Upper lobe of left lung (tissue), 6 donors: ENCODE measurements at places on chromosomes 5 and 9.
A peak's percentile ranks its signal among the peaks of the same experiment; 100 is the strongest.

- DNase-seq: no peak
- H3K36me3 ChIP-seq: no peaks in the 10 kb centered on the region
- H3K27me3 ChIP-seq: no peaks in the 10 kb centered on the region
- peak overlapping the region; percentile 81 for H3K27ac ChIP-seq
- H3K4me3 ChIP-seq: peak overlapping the region; percentile 74
- H3K4me1 ChIP-seq: peaks cover 7% of the 10 kb centered on the region
Measured at GRCh38 chr9:88990729-88991065, 571 bp upstream of the S1PR3 start.

DNA sequence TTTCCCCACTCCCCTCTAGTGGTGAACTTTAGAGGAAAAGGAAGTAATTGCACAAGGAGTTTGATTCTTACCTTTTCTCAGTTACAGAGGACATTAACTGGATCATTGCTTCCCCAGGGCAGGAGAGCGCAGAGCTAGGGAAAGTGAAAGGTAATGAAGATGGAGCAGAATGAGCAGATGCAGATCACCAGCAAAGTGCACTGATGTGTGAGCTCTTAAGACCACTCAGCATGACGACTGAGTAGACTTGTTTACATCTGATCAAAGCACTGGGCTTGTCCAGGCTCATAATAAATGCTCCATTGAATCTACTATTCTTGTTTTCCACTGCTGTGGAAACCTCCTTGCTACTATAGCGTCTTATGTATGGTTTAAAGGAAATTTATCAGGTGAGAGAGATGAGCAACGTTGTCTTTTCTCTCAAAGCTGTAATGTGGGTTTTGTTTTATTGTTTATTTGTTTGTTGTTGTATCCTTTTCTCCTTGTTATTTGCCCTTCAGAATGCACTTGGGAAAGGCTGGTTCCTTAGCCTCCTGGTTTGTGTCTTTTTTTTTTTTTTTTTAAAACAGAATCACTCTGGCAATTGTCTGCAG is 25.3 kb downstream of the SLC22A5 start:
- peaks cover 1% of the 10 kb centered on the region for H3K4me1 ChIP-seq
- peaks cover 35% of the 10 kb centered on the region for H3K36me3 ChIP-seq
- H3K4me3 ChIP-seq: no peak overlapping the region
- no peak overlapping the region for H3K27ac ChIP-seq
- no peak for DNase-seq

GRCh38 chr5:16819522-16820167 is 116.4 kb downstream of the MYO10 start:
- H3K4me3 ChIP-seq: no peak overlapping the region
- no peak overlapping the region for H3K27ac ChIP-seq
- H3K27me3 ChIP-seq: no peaks in the 10 kb centered on the region
- H3K4me1 ChIP-seq: peaks cover 15% of the 10 kb centered on the region
- no peaks in the 10 kb centered on the region for H3K36me3 ChIP-seq

GRCh38 chr9:91536211-91536691 is 112.6 kb upstream of the NFIL3 start:
- H3K27me3 ChIP-seq: no peaks in the 10 kb centered on the region

- H3K4me1 ChIP-seq: no peaks in the 10 kb centered on the region
- DNase-seq: no peak
- no peak overlapping the region for H3K4me3 ChIP-seq
- no peak overlapping the region for H3K27ac ChIP-seq
Measured at GRCh38 chr9:97547098-97547829, 45.8 kb downstream of the TMOD1 start.

GRCh38 chr9:110284211-110284844 is 28.0 kb upstream of the TXN start:
- H3K27ac ChIP-seq: no peak overlapping the region
- H3K4me1 ChIP-seq: no peaks in the 10 kb centered on the region
- no peaks in the 10 kb centered on the region for H3K36me3 ChIP-seq

GRCh38 chr5:163475411-163475810 is 15.0 kb downstream of the HMMR start:
- DNase-seq: no peak
- no peaks in the 10 kb centered on the region for H3K36me3 ChIP-seq
- H3K4me1 ChIP-seq: no peaks in the 10 kb centered on the region
- no peak overlapping the region for H3K4me3 ChIP-seq
- H3K27me3 ChIP-seq: no peaks in the 10 kb centered on the region
- H3K27ac ChIP-seq: no peak overlapping the region

DNA sequence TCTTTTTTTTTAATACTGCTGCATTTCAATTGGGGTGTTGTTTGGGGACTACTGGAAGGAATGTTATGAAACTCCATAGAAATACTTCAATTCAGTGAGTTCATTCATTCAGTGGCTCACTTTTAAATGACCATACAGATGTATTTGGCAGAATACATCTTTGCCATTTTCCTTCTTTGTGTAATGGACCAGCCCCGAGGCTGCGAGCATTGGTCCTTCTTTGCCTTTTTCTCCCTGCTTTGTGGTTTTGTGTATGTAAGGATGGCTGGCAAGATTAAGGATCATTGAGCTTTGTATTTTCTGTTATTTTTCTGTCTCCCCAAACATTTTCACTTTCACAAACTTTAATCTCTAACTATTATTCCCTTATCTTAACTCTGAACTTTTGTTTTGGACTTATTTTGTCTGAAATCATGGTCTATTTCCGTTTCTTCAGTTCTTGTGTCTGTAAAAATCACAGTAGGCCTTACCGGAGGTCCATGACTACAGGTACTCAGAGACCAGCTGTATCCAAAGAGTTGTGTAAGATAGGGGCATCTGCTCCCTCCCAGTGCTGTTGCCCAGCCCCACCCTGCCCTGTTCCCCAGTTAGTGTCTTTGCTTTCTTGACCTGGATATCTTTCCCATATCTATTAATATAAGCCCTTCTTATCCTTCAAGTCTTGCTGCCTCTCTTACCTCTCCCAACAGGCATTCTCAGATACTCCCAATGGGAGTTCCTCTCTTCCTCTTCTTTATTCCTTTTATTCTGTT is 154.3 kb upstream of the DMRT1 start:
- no peaks in the 10 kb centered on the region for H3K36me3 ChIP-seq
- H3K27me3 ChIP-seq: no peaks in the 10 kb centered on the region
- DNase-seq: no peak
- H3K27ac ChIP-seq: no peak overlapping the region
- no peak overlapping the region for H3K4me3 ChIP-seq

DNA sequence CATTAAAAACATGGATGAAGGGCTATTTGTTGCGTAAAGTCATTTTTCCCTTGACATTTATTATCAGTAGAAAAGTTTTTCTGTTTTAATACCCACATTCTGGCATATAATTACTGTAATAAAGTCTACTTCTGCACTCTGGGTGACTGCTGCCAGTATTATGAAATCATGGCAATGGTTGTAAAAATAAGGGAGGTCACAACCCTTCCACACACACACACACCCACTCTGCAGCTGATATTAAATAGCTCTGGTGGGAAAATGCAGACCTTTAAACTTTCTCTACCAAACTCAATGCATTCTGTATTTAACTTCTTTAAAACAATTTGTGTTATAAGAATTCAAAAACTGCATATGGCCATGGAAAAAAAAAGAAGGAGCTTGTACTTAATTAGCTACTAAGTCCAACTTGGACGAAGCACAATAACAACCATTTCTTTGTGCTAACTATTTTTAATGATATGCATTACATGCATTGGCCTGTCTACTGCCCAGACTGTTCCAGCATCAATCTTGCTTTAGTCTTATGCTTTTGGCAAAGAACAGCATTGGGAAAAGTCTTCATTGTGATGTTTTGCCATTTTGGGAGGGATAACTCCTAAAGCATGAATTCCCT is 137.6 kb upstream of the MAP3K1 start:
- no peak for DNase-seq
- H3K27ac ChIP-seq: no peak overlapping the region
- no peak overlapping the region for H3K4me3 ChIP-seq
- H3K4me1 ChIP-seq: no peaks in the 10 kb centered on the region

- peaks cover 7% of the 10 kb centered on the region for H3K27me3 ChIP-seq
- H3K27ac ChIP-seq: no peak overlapping the region
- no peak overlapping the region for H3K4me3 ChIP-seq
- no peak for DNase-seq
- no peaks in the 10 kb centered on the region for H3K4me1 ChIP-seq
- H3K36me3 ChIP-seq: no peaks in the 10 kb centered on the region
Measured at GRCh38 chr5:141756196-141756595, 74.2 kb upstream of the ARAP3 start.

- no peaks in the 10 kb centered on the region for H3K27me3 ChIP-seq
- DNase-seq: peak; percentile 67
- H3K36me3 ChIP-seq: no peaks in the 10 kb centered on the region
Measured at GRCh38 chr5:60210810-60211209, 317.3 kb upstream of the PDE4D start.

GRCh38 chr9:127955294-127956015 is 17.8 kb upstream of the DPM2 start:
- H3K36me3 ChIP-seq: no peaks in the 10 kb centered on the region
- no peaks in the 10 kb centered on the region for H3K27me3 ChIP-seq
- peak overlapping the region; percentile 46 for H3K27ac ChIP-seq

DNA sequence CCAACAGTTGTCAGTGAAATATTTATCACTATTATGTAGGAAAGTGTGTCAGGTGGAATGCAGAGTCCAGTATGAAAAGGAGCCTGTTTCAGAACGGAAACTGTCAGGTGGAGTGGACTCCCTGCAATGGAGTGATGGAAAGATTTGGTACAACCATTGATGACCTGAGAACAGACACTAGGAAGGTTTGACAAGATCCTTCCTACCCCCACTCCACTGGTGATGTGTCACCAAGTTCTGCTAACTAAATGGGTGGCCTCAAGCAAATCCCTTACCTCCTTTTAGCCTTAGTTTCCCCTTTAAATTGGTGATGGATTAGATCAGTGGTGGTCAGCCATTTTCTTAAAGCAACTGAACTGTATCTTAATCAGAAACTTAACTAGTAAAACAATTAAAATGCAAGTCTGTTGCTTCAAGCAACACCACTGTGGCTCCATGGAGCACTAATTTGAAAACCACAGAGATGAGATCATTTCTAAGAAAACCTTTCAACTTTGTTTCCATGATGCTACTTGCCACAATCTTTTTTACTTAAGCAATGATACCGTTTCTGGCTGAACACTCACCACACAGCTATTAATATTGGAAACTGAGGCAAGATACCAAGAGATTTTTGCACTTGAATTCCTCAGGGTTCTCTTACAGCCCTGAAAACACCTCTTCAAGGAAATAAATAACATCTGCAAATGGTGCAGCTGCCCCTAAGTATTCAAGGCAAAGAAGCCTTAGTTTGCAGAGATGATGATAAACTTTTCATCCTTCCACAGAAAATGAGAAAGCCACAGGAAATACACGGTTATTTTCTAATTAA is 140.6 kb downstream of the ERCC6L2 start:
- no peak for DNase-seq
- peaks cover 4% of the 10 kb centered on the region for H3K27me3 ChIP-seq

GRCh38 chr5:145473042-145473642 is 362.0 kb downstream of the PRELID2 start:
- no peak overlapping the region for H3K4me3 ChIP-seq
- H3K27me3 ChIP-seq: no peaks in the 10 kb centered on the region
- no peaks in the 10 kb centered on the region for H3K4me1 ChIP-seq
- no peak for DNase-seq
- H3K36me3 ChIP-seq: no peaks in the 10 kb centered on the region
- H3K27ac ChIP-seq: no peak overlapping the region

GRCh38 chr9:38274800-38275199 is 117.7 kb upstream of the ALDH1B1 start:
- no peak overlapping the region for H3K27ac ChIP-seq
- H3K4me3 ChIP-seq: no peak overlapping the region
- H3K4me1 ChIP-seq: no peaks in the 10 kb centered on the region
- H3K36me3 ChIP-seq: no peaks in the 10 kb centered on the region

- no peak for DNase-seq
- H3K27ac ChIP-seq: no peak overlapping the region
- H3K36me3 ChIP-seq: no peaks in the 10 kb centered on the region
Measured at GRCh38 chr9:97763874-97764273, 66.7 kb upstream of the XPA start.

DNA sequence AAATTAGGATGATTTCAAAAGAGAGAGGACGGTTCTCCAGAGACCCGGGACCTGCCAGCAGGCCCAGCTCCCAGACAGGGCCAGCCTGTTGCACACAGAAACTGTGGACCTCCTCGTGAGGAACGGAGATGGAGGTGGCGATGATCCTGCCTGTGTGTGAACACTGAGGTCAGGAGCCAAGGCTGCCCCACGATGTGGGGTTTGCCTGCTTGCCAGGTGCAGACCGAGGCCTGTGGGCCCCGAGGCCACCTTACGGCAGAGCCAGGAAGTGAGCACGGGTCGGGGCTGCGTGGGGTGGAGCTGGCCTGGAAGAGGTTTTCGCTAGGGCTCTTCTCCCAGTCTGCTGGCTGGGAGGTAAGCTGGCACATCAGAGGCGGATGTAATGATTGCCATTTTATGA is 4.3 kb downstream of the FAM163B start:
- peak; percentile 49 for DNase-seq
- no peak overlapping the region for H3K4me3 ChIP-seq
- no peaks in the 10 kb centered on the region for H3K4me1 ChIP-seq
- H3K27me3 ChIP-seq: peaks cover 21% of the 10 kb centered on the region
- H3K27ac ChIP-seq: no peak overlapping the region

GRCh38 chr5:8196061-8196460 is 327.1 kb downstream of the MTRR start:
- no peak overlapping the region for H3K27ac ChIP-seq
- no peaks in the 10 kb centered on the region for H3K36me3 ChIP-seq
- DNase-seq: no peak
- no peak overlapping the region for H3K4me3 ChIP-seq

- peaks cover 2% of the 10 kb centered on the region for H3K4me1 ChIP-seq
- H3K36me3 ChIP-seq: peaks cover 9% of the 10 kb centered on the region
- no peak for DNase-seq
- no peaks in the 10 kb centered on the region for H3K27me3 ChIP-seq
- H3K4me3 ChIP-seq: no peak overlapping the region
Measured at GRCh38 chr5:78633700-78634099, 14.9 kb downstream of the LHFPL2 start.

DNA sequence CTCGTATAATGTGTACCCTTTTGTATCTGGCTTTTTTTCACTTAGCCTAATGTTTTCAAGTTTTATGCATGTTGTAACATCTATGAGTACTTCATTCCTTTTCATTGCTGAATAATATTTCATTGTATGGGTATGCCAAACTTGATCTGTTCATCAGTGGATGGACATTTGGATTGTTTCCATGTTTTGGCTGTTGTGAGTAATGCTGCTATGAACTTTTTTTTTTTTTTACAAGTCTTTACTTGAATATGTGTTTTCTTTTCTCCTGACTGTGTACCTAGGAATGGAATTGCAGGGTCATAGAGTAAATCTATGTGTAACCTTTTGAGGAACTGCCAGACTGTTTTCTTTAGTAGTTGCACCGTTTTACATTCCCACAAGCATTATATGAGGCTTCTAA is 52.4 kb downstream of the MTREX start:
- no peak overlapping the region for H3K4me3 ChIP-seq
- H3K4me1 ChIP-seq: no peaks in the 10 kb centered on the region
- no peak for DNase-seq
- no peak overlapping the region for H3K27ac ChIP-seq

DNA sequence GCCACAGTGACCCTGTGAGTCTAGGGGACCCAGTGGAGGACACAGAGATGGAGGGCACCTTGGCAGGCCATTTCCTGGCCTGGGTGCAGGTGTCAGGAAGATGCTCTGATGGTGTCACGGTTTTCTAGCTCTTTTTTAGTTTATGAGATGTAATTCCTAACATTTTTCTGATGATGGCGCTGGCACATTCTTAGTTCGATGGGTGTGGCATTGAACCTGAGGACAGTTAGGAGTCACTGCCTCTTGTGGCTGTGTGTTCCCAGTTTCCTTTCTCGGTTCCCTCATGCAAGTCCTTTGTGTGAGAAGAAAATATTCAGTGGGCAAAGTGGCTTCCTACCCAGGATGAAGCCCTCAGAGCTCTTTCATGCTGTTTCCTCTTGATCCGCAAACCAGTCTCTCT is 129.4 kb upstream of the ICE1 start:
- H3K4me3 ChIP-seq: no peak overlapping the region
- H3K27me3 ChIP-seq: no peaks in the 10 kb centered on the region
- no peaks in the 10 kb centered on the region for H3K4me1 ChIP-seq
- H3K36me3 ChIP-seq: no peaks in the 10 kb centered on the region
- no peak for DNase-seq
